ENCODE measurements at places on chromosomes 3 and 15.

DNA sequence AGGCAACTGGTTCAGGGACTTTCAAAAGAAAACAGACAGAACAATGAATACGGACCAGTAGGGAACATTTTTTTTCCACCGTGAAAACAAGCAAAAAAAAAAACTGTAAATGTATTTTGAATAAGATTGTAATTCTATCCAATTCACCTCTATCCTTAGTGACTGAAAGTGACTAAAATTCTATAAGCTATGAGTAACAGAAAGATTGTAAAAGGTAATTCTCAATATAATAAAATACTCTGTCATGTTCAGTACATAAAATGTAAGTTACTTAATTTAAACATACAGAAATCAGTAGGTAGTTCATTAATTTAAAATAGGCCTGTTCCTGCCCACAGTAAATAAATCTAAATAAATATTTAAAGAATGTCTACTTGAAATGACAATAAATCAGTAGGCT is 368.2 kb upstream of the ARHGEF26 start:
- DNase-seq: no peak

DNA sequence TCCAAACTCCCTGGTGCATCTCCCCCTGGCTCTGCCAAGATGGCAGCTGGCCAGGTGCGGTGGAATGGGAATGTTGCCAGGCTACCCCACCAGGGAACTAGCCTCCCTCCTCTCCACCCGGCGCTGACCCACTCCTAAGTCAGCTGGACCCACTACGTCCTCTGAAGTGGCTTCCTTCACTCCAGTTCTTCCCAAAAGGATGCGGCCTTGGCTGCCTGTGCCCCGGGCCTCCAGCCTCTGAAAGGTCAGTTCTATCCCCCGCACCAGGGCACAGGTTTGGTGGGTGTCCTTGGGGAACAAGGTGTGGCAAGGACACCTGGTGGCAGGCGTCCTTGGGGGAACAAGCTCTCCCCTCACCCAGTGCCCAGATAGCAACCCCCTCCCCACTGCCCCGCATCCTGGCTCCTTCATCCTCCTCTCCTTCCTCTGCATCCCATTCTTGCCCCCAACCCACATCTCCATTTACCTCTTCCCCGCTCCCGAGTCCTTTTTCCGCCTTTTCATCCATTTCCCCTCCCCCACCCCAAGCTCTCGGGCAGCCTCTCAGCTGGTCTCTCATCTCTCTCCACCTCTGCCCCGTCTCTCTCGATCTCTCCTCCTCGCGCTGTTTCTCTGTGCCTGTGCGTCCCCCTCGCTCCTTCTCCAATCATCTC is 54.0 kb downstream of the LHFPL4 start:
- DNase-seq: no peak

- DNase-seq: peak; percentile 15
These were observed 40.2 kb downstream of the SLC12A8 start for GRCh38 chr3:125172346-125172745.

- DNase-seq: no peak
These were observed 260.5 kb upstream of the IGF1R start for GRCh38 chr15:98387866-98388265.

DNA sequence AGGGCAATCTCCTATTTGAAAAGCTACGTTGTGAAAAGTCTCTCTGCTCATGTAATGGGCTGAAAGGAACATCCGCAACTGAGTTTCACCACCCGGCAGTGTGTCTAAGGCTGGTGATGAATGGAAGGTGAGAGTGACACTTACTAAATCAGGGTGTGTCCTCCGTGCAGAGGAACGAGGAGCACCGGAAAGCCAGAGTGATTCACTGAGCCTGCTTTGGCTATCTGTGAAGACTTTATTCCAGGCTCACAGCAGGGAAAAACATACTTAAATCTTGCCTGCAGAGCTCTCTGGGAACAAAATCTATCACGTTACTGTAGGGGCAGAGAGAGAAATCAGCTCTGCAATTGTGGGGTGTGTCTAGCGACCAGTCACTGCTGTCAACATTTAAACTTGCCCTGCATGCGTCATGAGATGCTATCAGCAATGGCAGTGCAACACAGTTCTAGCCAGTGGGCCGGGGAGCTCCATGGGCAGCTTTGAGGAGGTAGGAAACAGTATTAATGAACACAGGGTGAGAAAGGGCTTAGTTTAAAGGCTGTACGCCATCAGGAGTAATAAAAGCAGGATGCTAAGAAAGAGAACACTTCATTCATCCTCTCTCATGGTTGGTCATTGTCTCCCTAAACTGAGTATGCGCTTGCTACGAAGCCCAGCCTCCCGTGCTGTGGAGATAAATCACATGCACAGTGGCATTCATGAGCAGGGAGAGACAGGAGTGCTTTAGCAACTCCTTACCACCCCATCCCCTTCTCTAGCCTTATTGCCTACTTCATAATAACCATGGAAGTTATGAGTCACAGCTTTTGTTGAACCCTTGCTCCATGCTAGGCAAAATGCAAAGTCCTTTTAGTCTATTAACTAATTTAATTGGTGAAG is 542.7 kb upstream of the ADAMTS9 start:
- no peak for DNase-seq

GRCh38 chr3:186775999-186776398 is 7.4 kb upstream of the EIF4A2 start:
- no peak for DNase-seq

DNA sequence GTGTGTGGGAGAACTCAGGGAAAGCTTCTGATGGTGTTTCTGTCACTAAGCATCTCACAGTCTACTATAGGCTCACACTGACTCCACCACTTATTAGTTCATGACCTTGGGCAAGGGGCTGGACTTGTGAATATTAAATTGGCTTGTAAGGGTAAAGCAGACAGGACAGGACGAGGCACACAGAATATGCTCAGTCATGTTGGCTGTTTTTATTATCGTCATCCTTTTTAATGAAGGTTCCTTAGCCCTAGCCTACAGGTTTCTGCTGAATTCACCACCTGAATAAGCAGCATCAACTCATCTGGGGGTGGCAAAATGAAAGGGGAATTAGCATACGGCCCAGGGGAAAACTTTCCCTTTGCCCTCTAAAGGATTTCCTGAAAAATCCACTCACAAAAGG is 39.6 kb upstream of the LIPC start:
- DNase-seq: no peak

DNA sequence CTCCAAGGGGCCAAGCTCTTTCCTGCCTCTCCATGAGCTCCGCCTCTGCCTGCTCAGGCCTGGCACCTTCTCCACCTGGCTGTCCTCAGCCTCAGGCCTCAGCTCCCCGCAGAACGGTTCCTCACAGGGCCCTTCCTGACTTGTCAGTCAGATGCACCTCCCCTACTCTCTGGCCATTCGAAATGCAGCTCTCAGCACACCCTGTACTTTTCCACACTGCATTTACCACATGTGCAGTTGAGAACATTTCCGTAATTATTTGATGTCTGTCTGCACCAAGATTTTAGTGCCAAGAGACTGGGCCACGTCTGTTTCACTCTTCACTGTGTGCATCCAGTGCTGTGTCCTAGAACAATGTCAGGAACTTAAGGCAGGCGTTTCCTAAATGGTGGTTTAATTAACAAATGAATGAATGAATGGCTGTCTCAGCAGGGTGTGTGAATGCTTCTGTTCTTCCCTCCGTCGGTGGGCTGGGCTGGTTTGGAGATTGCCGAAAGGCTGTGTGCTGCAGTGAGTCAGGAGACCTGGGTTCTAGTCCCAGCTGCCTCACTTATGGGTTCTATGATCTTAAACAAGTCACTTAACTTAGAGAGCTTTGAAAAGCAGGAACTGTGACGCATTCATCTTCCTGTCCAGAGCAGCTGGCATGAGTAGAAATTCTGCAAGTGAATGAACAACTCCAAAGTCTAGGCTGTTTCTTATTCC is 5.4 kb downstream of the MUC4 start:
- DNase-seq: no peak

DNA sequence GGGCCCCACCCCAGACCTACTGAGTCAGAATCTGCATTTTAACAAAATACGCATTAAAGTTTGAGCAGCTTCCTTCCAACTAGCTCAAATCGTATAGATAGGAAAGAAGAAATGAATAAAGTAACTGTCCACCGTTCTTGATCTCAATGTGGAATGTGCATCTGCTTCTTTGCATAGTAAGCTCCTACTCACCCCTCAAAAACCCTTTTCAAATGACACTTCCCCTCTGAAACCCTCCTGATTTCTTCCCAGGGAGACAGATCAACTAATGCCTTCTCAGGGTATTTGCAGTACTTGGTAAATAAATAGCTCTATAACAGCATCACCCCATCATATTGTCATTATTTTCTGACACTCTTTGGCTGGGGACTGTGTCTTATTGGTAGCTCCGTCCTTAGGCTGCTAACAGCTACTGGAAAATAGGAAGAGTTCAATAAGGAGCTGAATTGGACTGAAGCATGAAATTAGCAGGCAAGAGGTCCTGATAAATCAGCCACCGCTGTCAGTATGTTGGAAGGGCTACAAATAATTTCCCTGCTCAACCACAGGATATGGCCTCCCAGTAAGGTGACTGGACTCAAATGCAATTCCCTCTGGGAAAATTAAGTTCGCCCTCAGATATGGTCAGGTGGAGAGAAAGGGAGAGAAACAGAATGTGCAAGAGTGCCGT is 10.2 kb downstream of the OXTR start:
- no peak for DNase-seq

- no peak for DNase-seq
These were observed 183.6 kb upstream of the ZNF385D start for GRCh38 chr3:21934591-21934990.

GRCh38 chr15:26561896-26562295 is 211.0 kb downstream of the GABRB3 start:
- DNase-seq: no peak

DNA sequence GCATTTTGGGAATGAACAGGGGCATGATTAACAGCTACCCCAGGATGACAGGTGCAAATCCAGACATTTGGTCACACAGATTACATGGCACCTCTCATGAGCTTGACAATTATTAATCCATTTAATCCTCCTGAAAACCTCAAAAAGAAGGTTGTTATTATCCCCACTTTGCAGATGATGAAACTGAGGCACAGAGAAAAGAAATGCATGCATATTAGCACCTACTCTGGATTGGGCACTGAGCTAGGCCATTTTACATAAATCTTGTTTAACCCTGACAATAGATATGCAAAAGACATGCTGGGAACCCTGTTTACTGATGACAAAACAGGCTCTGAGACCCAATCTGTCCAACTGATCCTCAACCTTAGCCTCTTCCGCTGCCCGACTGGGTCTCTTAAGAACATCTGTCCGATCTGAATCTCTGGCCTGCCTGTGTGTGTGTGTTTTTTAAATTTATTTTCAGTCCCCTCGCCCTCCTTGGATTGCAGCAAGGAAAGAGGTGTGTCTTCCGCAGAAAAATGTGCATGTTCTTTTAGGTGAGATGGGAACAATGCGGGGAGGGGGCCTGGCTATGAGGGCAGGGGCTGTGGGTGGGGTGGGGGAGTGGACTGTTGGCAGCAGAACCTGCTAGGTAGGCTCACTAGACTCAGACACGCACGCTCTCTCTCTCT is 162.5 kb downstream of the WNT7A start:
- no peak for DNase-seq

DNA sequence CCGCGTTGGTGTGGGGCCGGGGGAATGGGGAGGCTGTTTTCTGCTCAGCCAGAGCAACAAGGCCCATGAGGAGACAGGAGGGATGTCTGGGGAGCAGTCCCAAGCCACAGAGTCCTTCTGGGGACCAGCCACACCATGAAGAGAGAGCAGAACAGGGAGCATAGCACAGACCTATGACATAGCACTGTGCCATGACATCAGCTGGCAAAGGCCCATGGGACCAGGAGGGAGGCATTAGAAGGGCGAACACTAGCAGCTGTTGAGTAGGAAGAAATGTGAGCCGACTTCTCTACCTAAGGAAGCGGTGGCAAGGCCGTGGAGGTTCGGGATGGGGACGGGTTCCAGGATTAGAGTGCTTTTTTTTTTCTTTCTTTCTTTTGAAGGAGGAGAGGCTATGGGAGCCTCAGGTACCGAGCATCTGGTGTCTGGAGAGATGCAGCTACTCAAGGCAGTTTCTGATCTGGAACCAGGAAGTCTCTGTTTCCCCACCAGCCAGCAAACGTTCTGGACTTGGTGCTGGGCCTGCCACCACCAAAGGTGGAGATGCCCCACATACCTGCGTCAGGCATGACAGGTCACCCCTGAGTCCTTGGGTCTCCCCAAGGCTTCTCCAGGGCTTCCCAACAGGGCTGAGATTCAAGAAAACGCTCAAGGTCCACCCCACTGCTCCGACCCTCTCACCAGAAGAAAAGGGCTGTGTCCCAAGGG is 77.3 kb upstream of the CGNL1 start:
- no peak for DNase-seq

DNA sequence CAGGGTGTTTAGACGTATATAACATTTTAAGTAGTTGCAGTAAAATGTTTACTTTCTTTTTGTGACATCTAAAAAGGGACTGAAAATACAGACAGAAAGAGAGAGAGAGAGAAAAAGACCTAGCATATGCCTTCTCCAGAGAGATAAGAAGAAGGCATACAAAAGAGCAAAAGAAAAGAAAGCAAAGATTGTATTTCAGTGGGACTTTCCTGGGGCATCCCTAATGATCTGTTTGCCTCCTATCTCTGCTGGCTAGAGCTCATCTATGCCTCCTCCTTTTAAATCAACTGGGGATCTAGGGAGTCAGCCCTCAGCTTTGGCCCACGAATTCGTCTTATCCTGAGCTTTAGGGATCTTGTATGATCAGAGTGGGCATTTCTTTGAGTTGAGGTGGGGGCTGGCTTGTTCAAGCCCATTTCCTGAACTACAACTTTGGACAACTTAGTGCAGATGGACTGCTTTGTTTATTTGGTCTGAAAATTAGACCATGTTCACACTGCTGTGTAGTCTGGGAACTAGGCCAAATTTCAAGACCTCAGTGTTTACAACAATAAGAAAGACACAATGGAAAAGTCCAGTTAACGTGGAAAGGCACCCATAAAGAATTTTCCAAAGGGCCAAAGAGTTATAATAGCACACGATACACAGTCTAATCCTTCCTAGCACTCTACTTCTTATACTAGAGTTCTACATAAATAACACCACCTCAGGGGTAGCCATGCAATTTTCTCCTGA is 61.0 kb downstream of the ATP8B4 start:
- no peak for DNase-seq

DNA sequence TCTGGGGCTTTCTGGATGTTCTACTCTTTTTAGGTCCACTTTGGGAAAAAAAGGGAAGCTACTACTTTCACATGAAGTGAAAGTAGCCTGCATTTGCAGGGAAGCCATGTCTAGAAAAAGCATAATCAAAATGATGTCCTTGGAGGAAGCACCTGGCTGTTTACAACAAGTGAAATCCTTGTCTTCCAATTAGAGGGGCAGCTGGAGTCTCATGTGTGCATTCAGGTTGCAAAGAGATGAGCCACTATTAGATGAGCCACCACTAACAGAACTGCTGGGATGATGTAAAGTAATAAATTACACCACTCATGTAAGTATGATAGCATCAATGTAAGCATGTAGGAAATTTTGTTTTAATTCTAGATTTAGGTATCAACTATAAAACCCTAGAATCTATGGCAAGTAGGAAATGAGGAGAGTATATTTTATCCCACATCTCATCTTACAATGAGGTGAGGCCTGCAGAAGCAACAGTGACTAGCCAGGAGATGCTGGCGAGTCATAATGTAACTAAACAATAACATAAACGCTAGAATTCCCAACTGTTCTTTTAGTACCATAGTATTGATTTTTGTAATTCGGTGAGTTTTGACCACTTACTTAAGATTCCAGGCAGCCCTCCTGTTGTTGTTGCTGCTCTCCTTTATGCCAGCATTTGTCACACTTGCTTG is 75.9 kb downstream of the TMEM108 start:
- no peak for DNase-seq

- no peak for DNase-seq
These were observed 10.2 kb upstream of the SKOR1 start for GRCh38 chr15:67815036-67815592.
